G401 (cell line): ENCODE measurements at places on chromosomes 1 and 21. TPM values are rescaled to one million over a fixed set of nuclear protein-coding genes. Genes with fewer than 3 reads are reported as not detected.

FAM163A gene
- total RNA-seq, result not detected in 2 replicates

PLA2G2C gene
- not detected in 2 replicates for total RNA-seq

AJAP1 gene
- 0.68 and 2.5 TPM in 2 replicates for total RNA-seq

ADGRL4 gene
- not detected in 2 replicates for total RNA-seq

SPATA46 gene
- not detected in 2 replicates for total RNA-seq

RBP7 gene
- total RNA-seq, result 4.4 and 9.2 TPM in 2 replicates

CASQ1 gene
- 0.71 TPM in 1 of 2 replicates, not detected in the other for total RNA-seq

EPRS1 gene
- 48.9 and 58.9 TPM in 2 replicates for total RNA-seq

CLDN17 gene
- not detected in 2 replicates for total RNA-seq

CELA3A gene
- total RNA-seq, result not detected in 2 replicates

CFAP126 gene
- not detected in 2 replicates for total RNA-seq

LRRC7 gene
- total RNA-seq, result not detected in 2 replicates

RGS1 gene
- total RNA-seq, result 74.0 and 79.0 TPM in 2 replicates

MAEL gene
- not detected in 2 replicates for total RNA-seq

PRAMEF11 gene
- not detected in 2 replicates for total RNA-seq

FCRL6 gene
- not detected in 2 replicates for total RNA-seq

PBX1 gene
- not detected in 2 replicates for total RNA-seq

KCNA3 gene
- total RNA-seq, result not detected in 2 replicates

HES3 gene
- not detected in 2 replicates for total RNA-seq

MYOC gene
- 84.2 and 106 TPM in 2 replicates for total RNA-seq

AHDC1 gene
- 6.5 and 8.1 TPM in 2 replicates for total RNA-seq

CFAP107 gene
- not detected in 2 replicates for total RNA-seq

SLC45A1 gene
- 3.6 and 9.5 TPM in 2 replicates for total RNA-seq

ALPL gene
- total RNA-seq, result 0.58 and 0.98 TPM in 2 replicates

TMEM51 gene
- 25.0 and 25.2 TPM in 2 replicates for total RNA-seq

POU3F1 gene
- not detected in 2 replicates for total RNA-seq

TMEM269 gene
- total RNA-seq, result 0.80 TPM in 1 of 2 replicates, not detected in the other

RNU1-1 gene
- total RNA-seq, result not detected in 2 replicates

ICOSLG gene
- 0.43 TPM in 1 of 2 replicates, not detected in the other for total RNA-seq

DMRTA2 gene
- total RNA-seq, result not detected in 2 replicates

NGF gene
- 1.4 TPM in 1 of 2 replicates, not detected in the other for total RNA-seq

EXTL1 gene
- total RNA-seq, result 88.2 and 101 TPM in 2 replicates

ERMAP gene
- 5.3 and 8.1 TPM in 2 replicates for total RNA-seq

PLA2G5 gene
- not detected in 2 replicates for total RNA-seq

RRP1 gene
- 38.6 and 51.2 TPM in 2 replicates for total RNA-seq

DIO1 gene
- not detected in 2 replicates for total RNA-seq

ANGPTL1 gene
- not detected in 2 replicates for total RNA-seq

CYP4A22 gene
- total RNA-seq, result not detected in 2 replicates

MARK1 gene
- total RNA-seq, result 4.0 and 6.4 TPM in 2 replicates

KRTAP19-1 gene
- total RNA-seq, result not detected in 2 replicates

C8A gene
- total RNA-seq, result not detected in 2 replicates

RIPPLY3 gene
- total RNA-seq, result not detected in 2 replicates
